Inflammatory macrophage treated with lipopolysaccharide for 4 hours (primary cell): ENCODE measurements at places on chromosomes 6 and 20.
A peak's percentile ranks its signal among the peaks of the same experiment; 100 is the strongest.

DNA sequence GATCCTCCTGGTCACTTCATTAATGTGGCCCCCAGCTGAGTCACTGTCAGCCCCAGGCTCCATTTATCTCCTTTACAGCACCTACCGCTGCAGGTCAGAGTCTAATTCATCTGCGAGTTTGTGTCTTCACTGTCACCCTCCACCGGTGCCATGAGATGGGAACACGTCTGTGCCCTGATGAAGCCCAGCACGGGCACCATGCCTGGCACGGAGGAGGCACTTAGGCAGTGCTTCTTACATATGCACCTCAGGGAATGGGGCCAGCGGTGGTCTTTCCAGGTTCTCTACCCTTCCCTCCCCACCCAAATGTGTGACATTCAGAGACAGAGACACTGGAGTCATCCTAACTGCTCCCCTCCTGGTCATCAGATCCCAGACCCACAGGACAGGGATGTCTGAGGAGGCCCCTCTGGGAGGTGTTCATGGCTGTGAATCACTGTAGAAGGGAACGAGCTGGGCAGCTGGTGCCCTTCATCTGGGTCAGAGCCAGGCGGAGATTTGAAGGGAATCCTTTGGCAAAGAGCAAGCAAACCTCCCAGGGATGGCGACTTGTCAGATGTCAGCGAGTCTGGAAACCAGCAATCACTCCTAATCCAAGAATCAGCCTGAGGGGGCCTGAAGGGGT lies 364.6 kb downstream of the PREX1 start:
- no peak for DNase-seq

DNA sequence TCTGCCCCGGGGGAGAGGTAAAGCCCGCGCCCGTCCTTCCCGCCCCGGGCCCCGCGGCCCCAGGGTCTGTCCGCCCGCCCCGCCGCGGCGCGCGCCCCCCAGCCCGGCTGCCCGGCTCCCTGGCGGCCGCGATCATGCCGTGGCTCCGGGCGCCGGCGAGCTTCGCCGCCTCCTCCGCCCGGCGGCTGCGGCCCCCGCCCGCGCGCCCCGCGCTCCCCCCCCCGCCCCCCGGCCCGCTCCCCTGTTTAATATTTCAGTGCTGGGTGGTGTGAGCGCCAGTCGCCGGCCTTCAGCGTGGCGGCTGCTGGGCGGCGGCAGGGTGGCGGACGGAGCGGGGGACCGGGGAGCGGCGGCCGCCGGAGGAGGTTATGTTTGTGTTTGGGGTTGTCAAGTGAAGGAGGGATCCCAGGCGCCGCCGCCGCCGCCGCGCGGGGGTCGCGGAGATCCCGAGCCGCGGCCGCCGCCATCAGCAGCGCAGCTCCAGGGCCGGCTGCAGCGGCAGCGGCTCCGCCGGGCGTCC lies at the start of gene HIVEP1:
HIVEP1 (plus strand) TSS at position 275 of the 520 bp plus-strand sequence. CDS start 3,317 bp downstream, outside the sequence.
- peak; percentile 34 for DNase-seq

GRCh38 chr6:125611573-125612344 lies 137.7 kb upstream of the HEY2 start:
- no peak for DNase-seq

DNA sequence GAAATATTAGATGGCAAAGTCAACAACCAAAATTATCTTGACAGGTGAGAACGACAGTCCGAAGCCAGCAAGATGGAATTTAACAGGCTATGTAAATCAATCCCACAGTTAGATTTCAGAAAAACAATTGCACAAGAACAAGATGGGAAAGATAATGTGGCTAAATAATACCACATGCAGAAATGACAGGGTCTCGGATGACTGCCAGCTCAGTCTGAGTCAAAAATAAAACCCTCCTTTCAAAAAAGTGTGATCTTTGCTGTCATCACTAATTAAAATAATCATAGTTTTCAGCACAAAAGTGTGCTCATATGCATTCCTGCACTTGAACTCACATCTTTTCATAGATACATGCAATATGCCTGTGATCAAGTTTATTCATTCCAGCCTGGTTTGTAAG lies 25.9 kb downstream of the FOXQ1 start:
- DNase-seq: no peak

- DNase-seq: no peak
Measured at GRCh38 chr6:130215526-130215925, 7.2 kb downstream of the SAMD3 start.

DNA sequence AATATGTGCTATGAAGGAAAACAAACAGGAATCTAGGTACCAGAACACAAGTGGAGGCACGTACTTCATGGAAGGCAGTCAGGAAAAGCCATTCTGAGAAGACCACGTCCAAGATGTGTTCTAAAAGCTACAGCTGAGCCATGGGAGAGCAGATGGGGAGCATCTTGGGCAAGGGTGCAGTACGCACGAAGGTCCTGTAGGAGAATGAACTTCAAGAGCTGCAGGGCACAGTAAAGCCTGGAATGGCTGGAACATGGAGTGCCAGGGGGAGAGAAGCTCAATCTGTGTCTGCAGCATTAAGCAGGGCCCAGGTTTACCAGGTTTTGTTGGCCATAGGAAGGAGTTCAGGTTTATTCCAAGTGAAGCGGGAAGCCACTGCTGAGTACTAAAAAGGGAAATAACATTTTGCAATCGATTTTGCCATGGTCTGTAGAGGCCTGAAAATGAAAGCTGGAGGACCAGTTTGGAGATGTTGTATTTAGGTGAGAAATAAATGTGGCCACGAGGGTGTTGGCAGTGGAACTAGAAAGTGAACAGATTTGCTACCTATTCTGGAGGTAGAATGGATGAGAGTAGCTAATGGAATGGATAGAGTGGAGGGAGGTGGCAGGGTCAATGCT lies 29.9 kb downstream of the ADTRP start:
- DNase-seq: peak; percentile 86

DNA sequence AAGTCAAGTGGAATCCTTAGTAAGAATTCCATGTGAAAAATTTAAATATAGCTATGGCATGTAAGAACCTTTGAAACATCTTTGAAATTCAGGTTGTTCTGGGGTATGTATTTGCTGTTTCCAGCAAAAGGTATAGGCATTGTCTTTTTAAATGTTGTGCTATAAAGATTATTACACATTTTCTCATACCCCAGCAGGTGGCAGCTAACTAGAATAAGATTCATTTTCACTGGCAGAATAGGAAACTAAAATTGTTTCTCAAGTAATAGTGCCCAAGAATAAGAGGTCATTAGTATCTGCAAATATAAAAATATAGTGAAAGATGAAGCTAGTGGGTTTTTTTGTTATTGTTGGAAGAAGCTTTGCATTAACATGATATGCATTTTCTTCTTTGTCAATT lies 1.8 kb downstream of the GRIK2 start:
- no peak for DNase-seq

GRCh38 chr6:69732640-69733039 lies 64.2 kb downstream of the LMBRD1 start:
- DNase-seq: peak; percentile 2

DNA sequence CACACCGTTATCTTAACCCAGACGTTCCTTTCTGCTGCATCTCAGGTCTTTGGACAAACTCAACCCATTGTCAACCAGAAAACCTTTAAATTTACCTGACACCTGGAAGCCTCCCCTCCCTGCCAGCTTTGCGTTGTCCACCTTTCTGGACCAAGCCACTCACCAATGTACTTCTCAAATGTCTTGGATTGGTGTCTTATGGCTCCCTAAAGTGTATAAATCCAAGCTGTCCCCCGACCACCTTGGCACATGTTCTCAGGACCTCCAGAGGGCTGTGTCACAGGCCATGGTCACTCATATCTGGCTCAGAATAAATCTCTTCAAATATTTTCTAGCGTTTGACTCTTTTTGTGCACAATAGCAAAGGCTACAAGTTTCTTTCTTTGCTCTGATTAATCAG lies 250.0 kb downstream of the DLL1 start:
- DNase-seq: no peak

GRCh38 chr6:20996099-20996498 lies 461.8 kb downstream of the CDKAL1 start:
- DNase-seq: no peak

DNA sequence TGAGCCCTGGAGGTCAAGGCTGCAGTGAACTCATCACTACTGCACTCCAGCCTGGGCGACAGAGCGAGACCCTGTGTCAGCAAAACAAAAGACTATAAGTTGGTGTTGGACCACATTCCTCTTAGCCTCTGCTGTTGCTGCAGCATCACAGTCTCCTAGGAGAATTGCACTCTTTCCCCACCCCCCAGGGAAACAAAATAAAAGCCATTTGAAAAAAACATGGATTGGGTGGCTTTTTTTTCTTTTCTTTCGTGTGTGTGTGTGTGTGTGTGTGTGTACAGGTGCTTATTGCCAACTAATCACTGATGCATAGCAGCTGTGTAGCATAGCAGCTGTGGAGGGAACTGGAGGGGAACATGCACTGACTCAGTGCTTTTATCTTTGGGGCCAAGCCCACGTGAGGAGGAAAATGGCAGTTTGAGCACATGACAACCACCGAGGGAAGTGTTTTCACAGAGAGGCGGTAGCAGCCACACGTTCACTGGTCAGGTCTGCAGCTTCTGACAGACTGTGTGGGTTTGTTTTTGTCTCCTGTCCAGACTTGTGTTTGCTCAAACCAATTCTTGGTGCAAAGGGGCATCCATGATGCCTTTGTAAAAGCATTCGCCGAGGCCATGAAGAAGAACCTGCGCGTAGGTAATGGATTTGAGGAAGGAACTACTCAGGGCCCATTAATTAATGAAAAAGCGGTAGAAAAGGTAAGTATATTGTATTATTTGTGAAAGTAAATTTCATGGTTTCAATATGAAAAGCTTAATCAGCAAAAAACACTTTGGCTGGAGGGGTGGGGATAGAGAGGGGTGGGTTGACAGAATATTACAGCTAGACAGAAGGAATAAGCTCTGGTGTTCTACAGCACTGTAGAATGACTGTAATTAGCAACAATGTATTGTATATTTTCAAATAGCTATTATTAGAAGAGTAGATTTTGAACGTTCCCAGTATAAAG lies 27.7 kb downstream of the ALDH5A1 start:
- DNase-seq: no peak

GRCh38 chr6:151701911-151702562 lies 105.4 kb upstream of the ESR1 start:
- DNase-seq: peak; percentile 78

DNA sequence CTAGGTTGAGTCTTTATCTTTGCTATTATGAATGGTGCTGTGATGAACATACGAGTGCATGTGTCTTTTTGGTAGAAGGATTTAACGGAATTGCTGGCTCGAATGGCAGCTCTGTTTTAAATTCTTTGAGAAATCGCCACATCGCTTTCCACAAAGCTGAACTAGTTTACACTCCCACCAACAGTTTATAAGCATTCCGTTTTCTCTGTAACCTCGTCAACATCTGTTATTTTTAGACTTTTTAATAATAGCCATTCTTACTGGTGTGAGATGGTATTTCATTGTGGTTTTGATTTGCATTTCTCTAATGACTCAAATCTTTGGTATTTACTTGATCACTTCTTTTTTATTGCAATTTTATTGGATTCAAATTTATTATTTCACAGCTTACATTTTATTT lies 117.4 kb upstream of the HDGFL1 start:
- no peak for DNase-seq

DNA sequence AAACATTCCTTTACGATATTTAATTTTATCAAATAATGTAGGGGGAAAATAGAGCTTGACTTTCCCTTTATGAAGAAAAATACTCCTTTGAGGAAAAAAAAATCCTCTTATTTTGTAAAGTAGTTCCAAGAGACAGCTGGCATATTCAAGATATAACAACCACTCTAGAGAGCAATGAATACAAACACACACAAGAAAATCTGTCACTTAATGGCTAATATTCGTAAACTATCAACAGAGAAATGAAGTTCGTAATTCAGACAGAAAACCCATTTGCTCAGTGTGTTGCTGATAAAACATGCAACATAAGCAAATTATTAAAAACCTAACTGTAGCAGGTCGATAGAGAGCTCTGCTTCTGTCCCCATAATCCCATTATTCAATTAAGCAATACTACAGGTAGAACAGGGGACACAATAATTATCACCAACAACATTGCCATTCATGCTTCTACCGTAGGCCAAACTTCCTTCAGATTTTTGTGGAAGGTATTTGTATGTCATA lies 714.4 kb upstream of the MARCKS start:
- DNase-seq: no peak

DNA sequence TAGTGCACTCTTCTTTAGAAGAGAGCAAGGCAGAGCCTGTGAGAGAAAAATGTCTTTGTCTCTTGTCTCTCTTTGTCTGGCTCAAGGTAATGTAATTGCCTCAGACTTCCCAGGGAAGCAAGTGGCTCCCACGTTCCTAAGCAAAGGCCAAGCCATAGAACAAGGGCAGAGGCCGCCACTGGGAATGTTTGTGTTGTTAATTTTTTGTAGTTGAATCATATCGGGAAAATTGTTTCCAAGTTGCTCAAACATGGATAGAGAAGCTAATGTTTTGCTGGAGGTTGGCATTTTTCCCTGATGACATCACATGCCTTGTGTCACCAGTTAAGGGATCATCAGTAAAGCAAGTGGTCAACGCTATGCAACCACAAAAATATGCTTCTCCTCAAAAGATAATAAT lies 211.5 kb upstream of the FOXA2 start:
- DNase-seq: no peak

DNA sequence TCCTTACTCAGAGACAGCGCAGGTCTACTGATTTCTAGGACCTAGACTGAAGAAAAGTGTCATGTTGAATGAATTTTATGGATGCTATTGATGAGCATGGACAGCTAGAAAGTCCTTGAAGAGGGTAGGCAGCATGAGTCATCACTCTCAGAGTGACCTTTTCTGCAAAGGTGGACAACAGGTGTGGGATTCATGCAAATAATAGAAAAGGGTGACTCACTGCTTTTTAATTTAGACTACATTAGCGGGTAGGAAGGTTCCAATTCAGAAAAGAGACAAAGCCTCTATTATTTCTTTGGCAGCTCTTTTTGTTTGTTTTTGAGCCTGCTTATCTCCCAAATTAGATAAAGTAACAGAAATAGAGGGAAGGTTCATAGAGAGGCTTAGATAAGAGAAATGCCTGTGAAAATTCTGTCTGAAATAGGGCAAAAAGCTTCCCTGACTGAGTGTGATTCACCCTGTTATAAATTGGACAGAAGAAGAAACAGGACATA lies 191.4 kb downstream of the TENT5A start:
- DNase-seq: no peak

DNA sequence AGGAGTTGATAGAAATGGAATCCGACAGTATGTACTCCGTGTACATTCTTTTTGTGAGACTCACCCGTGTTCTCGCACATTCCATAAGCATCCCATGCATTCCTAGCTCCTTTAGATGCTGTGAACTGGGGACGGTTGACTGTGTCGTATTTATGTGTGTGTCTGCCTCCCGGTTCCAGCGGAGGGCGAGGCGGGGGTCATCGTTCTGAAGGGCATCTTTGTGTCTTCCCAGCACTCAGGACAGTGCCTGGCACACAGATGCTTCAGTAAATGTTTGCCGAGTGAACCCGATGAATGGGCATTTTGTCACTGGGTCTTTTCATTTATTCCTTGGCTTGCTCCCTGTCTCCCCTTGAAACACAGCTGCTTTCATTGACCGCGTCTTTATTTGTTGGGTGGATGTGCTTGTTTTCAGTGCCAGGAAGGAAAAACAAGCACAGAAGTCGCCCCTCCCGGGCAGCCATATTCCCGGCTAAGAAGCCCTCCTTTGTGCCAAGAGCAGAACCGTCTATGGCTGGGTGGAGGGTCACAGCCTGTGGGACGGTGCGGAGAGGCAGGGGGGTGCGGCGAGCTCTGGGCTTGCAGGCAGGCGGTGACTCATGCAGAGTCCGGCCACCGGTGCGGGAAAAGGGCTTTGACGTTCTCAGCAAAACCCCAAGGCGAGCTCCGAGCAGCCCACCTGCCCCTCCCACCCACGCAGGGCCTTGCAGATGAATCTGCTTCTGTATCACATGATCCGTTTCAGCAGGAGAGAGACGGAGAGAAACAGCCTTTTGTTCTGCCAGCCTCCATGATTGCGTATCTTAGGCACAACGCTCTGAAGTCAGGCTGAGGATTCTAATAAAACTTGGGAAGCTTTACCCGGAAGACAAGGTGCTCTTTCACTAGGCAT lies 11.2 kb upstream of the PSMG4 start:
- DNase-seq: no peak
